ENCODE measurements at places on chromosomes 2 and 18.

DNA sequence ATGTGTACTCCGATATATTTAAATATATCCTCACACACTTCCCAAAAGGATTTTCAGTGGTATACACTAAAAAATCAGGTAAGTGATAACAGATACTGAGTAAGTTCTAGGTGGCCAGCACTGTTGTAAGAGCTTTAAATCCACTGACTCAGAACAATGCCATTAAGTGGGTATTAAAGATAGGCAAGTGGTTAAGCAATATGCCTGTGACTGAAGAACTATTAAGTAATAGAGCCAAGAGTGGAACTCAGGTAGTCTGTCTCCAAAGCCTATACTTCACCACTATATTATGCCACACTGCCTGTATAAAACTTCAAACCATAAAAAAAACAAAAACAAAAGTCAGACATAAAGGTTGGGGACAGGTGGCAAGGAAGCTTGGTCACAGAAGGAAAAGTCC lies 37.2 kb downstream of the THUMPD2 start:
- DNase-seq, result no peak

DNA sequence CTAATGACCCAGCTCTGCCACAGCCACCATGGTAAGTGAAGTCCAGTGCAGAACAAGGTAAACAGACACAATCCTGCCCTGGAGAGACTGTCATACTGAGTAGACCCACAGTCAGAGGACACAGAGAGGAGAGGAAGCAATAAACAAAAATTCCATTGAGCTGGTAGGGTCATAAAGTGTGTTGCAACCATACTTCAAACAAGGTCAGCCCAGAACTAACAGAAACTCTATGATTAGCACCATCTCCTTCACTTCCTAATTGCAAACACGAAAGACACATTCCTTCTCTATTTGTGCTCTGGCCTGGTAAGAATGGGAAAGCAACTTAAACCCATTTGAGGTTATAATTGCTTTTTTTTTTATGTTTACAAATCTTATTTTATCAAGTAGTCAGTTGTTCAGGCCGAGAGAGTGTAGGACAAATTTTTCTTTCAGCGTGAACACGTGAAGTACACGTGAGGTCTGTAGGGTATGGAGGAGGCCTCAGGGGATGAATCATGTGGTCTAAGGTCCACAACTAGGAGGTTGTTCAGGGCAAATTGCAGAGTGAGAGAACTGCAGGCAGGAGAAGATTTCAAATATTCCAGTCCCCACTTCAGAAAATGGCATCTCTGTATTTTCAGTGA lies 71.4 kb upstream of the GLS start:
- no peak for DNase-seq

GRCh38 chr2:23379220-23379695 lies 5.7 kb upstream of the KLHL29 start:
- DNase-seq, result no peak

- DNase-seq, result no peak
Observed at GRCh38 chr2:157857881-157858280, 18.2 kb downstream of the ACVR1 start.

- no peak for DNase-seq
Observed at GRCh38 chr2:133459590-133459989, 108.7 kb downstream of the NCKAP5 start.

DNA sequence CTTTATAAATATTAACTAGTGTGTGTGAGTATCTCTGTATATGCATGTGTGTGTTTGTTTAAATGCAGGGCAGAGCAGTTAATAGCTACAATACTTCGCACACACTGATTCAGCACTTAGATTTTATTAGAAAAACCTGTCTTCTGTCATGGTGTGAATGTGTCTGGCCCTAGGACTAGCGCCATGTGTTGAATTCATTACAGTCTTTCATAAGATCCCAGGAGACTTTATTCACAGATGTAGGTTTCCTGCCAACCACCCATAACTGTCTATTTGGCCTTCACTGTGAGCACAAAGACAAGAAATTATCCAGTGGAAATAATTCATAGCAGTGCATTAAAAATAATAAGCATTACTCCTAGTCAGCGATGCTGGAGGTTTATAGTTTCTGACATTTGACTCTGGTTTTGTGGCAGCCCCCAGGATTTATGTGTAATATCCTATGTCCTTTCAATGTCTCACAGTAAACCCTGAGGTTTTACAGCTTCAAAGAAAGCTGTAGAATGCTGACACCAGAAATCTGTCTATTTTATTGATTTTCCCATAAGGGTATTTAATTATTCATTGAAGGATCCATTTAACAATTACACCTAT lies 93.9 kb downstream of the ZNF804A start:
- no peak for DNase-seq

DNA sequence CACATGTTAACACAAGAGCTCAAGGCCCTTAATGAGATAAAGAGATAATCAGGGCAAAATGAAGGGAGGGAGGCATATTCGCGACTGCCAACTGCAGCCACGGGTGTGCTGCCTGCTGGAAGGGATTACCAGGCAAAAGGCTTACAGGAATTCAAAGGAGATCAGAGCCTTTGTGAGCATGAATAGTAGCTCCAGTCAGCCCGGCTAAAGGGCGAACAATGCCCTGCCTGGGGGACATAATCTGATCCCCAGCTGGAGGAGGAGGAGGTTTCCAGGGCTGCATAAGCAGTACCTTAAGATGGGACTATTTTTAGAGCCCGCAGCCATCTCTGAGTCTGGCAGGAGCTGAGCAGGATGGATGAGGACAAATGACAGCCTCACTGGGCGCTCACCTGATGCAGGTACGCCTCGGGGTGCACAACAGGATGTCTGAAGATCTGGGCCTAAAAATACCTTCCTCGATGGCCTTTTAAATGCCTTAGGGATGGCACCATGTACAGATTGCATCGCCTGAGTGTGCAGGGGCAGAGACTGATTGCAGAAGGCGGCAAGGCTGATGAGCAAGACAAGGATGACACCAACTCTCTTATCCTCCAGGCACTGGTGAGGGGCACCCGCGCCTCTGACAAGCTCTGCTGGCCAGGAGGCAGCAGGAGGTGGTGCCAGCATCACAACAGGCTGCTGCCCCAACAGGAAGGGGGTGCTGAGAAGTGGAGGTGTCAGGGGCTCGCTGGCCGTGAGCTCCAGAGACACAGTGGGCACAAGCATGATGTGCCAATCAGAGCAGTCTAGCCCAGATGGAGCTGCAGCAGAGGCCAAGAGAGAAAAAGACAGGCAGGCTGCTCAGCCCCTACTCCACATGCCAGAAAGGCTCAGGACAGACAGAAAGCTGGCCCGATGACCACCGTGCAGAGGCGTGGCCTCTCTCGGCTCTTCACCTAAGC lies 111.4 kb downstream of the EIPR1 start:
- DNase-seq, result no peak

- DNase-seq, result no peak
Observed at GRCh38 chr2:121695171-121695451, 41.6 kb downstream of the NIFK start.

DNA sequence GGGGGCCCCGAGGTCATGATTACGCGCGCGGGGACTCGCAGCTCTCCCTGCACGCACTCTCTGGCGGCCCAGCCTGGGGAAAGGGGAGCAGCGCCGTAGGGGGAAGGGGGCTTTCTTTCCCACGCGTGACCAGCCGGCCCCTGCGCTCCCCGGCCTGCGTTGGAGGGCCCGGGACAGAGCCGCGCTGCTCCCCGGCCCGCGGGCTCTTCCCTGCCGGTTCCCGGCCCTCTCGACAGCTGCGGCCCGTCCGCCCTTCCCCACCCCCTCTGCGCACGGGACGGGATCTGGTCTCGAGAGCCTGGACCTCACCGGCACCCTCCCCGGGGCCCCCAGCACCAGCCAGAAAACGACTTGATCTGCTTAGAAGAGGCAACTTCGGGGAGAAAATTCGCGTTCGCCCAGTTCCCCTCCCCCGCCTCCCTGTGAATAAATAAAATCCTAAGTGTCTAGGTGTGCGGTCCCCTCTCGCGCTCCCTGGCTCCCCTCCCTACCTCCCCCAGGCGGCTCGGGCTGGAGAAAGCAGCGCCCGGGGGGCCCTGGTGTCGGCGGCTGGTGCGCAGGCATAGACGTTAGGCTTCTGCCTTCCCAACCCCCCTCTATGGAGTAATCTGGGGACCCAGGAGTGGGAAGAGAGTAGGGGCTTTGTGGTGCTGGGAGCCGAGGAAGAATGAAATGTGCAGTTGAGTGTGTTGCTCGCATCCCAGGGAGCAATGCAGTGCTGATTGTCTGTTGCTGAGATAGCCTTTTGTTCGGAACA lies 803 bp upstream of the FIGN start:
- DNase-seq, result no peak

- DNase-seq, result no peak
Observed at GRCh38 chr2:213740453-213740852, 456.2 kb downstream of the SPAG16 start.

DNA sequence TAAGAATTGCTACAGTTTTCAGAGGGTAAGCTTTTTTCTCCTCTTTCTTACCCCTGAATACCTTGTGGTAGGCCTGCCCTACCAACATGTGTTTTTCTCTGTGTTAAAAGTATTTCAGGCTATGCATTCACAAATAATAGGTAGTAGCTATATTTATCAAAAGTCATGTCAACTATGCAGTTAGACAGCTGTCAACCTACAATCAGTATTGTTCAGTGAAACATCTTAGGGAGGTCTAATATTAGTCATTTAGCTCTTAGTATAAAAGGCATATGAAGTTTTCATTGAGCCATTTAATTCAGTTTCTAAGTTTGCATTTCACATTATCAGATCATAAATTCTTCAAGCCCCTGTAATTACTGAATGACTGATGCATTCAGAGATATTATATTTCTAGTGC lies 36.7 kb downstream of the XIRP2 start:
- DNase-seq, result no peak

DNA sequence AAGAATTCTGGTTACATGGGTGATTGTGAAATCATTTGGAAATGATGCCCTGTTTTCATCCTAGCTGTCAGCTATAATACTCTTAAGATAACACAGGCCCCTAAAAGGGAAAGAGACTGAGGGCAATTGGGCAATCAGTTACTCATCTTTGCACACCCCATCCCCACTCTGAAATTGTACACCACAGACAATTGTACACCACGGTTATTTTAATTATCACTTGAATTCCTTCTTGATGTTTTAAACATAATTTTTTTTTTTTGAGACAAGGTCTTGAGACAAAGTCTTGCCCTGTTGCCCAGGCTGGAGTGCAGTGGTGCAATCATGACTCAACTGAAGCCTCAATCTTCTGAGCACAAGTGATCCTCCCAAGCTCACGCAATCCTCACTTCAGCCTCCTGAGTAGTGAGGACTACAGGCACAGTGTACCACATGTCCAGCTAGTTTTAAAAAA lies 862.4 kb upstream of the ACVR2A start:
- DNase-seq, result no peak

DNA sequence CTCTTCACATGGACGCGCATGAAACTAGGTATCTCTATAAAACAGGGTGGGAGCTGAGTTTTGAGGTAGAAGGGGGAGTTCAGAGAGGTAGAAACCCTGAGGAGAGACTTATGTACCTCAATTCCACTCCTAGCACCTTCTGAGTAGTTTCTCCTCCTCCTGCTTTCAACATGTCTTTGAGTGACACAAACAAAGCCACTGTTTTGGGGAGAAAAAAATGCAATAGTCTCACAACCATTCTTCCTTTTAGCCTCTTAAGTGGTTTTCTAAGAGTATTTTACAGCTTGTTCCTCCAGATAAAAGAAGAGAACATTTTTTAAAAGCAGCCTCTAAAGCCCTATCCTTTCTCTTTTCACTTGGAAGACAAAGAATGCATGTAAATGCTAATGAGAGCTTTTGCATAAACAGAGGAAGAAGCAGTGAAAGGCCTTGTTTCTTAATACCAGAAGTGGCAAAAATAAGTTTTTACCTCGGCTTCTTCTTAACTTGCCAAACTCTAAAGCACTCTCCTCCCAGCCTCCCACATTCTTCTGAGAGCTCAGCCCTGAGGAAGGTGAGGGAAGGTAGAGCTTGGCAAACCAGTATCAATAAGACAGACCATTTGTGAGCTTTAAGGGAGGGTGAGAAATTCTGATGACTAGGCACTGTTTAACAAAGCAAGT lies 1304.4 kb upstream of the ACVR2A start:
- no peak for DNase-seq

Data from naive thymus-derived CD8-positive, alpha-beta T cell (primary cell).